ENCODE measurements at places on chromosomes 2 and 18. TPM values are rescaled to one million over a fixed set of nuclear protein-coding genes. Genes with fewer than 3 reads are reported as not detected.

HOXD1 gene
- total RNA-seq = not detected

IL1A gene
- not detected for total RNA-seq

KCTD1 gene
- total RNA-seq = 41.3 TPM

PJVK gene
- 7.5 TPM for total RNA-seq

ZNF512 gene
- total RNA-seq = 82.9 TPM

HOXD3 gene
- 25.1 TPM for total RNA-seq

IL1F10 gene
- total RNA-seq = not detected

MOGAT1 gene
- not detected for total RNA-seq

DNA sequence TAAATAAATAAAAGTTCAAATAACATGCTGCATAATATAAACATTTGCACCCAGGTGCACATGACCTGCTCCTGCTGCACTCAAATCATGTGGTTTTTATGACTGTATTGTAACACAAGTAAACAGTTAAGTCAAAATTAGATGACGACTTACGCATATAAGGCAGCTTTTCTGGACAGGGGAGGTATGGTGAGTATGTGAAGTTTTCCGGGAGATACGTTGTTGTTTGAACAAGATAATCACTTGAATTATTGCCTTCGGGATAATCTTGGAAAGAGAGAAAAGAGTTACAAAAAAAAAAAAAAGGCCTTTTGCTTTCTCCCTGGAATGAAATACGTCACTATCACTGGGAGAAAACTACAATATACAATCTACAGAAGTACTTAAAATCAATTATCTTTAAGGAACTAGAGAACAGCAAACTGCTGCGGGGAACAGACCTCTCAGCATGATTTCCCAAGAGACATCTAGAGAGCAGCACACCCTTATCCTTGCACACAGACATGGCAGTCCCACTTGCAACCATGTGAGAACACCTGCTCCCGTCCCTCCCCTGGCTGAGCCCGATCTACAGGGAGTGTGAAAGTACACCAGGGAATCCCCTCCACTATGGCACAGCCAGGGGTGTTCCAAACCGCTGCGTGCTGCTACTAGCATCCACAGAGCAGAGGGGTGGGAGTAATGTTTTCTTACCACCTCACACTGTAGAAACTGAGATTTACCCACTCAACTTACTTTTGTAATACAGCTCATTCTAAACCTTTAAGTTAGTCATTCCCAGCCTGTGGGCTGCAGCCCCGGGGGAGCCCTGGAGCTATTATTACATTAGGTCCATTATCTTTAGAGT is 26.3 kb downstream of the B4GALT6 start:
- no peak for DNase-seq

GRCh38 chr18:57373017-57373416 is 20.7 kb downstream of the ST8SIA3 start:
- no peak for DNase-seq

GRCh38 chr2:237258116-237258515 is 155.8 kb downstream of the COL6A3 start:
- DNase-seq = no peak

GRCh38 chr2:133886735-133887675 is 318.7 kb upstream of the NCKAP5 start:
- peak; percentile 27 for DNase-seq

DNA sequence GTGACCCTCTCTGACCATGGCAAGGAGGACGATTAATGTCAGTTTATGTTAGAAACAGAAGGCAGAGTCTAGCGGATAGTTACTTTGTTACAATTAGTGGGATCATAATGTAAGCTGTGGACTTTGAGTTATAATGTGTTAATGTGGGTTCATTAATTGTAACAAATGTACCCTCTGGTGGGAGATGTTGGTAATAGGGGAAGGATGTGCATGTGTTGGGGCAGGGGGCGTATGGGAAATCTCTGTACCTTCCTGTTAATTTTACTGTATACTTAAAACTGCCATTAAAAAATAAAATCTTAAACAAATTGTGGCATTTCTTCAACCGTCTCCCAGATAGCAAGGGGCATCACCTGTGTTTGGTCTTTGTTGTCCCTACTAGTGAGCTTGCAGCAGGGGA is 4.8 kb downstream of the UBE2F start:
- no peak for DNase-seq

DNA sequence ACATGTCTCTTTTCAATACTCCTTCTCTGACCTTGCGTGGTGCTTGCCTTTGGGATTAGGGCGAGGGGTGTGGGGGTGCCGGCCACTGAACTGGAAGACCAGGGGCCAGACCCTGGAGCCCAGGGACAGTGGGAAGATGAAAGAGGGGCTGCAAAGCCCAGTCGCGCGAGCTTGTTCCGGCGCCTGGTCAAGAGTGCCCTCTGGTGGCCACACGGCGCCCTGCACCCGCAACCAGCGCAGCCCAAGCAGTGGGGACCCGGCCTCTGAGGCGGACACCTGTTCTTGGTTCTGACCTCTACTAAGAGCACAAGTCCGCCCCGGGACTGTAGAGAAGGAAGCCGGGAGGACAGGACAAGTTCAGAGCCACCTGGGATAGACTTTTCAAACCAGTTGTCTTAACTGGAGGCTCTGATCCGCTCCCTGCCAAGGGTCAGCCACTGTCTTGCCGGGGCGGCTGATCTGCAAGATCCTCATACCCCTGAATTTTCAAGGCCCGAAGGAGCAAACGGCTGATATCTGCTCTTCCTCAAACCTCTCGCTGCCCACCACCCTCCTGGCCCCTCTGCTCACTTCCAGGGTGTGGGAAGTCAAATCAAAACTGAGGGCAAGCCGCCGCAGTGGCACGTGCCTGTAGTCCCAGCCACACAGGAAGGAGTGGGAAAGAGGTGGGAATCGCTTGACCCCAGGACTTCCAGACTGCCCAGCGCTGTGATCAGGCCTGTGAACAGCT is 14.9 kb upstream of the MSH6 start:
- DNase-seq = peak; percentile 71

GRCh38 chr18:3263132-3263700 is 1.3 kb downstream of the MYL12B start:
- DNase-seq = no peak

DNA sequence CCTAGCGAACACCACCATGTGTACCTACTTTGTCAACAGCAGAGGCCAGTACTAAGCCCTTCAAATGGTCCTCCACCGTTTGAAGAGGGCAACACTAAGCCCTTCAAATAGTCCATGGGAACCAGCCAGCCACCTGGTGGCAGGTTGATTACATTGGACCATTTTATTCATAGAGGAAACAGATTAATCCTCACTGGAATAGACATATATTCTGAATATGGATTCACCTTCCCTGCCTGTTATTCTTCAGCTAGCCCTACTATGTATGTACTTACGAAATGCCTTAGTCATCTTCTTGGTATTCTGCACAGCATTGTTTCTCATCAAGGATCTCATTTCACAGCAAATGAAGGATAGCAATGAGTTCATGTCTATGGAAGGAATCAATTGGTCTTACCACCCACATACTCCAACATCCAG is 10.0 kb upstream of the ZNF396 start:
- no peak for DNase-seq

- DNase-seq = no peak
These were observed 32.1 kb upstream of the WDR75 start for GRCh38 chr2:189409131-189409530.

GRCh38 chr2:140091926-140092325 is 1311.7 kb upstream of the NXPH2 start:
- DNase-seq = no peak

All from uterus (tissue), 4 donors.